ENCODE measurements at places on chromosomes 7 and 10.

GRCh38 chr10:55746002-55746401 lies 615.1 kb downstream of the ZWINT start:
- DNase-seq, result no peak

DNA sequence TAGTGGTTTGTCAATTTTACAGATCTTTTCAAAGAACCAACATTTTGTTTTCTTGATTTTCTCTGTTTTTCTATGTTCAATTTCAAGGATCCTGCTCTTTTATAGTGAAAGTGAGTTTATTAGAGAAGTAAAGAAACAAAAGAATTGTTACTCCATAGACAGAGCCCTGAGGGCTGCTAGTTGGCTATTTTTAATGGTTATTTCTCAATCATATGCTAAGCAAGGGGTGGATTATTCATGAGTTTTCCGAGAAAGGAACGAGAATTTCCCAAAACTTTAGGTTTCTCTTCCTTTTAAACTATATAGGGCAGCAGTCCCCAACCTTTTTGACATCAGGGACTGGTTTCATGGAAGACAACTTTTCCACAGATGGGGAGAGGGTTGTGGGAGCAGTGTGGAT lies 165.0 kb downstream of the CCSER2 start:
- DNase-seq, result no peak

DNA sequence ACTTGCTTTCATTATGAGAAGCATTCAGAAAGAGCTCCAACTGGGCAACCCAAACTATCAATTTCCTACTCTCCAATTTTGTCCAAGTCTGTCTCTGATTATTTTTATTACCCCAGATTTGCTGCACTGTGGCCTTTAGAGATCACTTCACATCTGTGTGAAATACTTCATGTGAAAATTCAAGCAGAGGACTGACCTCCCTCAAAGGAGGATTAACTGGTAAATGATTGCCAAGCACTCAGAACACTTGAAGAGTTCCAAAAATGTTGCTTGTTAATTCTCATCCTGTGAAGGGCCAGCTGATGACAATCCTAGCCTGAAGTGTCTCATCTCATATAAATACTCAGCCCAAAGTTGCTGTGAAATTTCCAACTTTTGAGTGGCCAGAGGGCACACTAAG lies 182.8 kb upstream of the DGKB start:
- no peak for DNase-seq

GRCh38 chr10:79482741-79483140 lies 29.6 kb upstream of the EIF5AL1 start:
- no peak for DNase-seq

GRCh38 chr10:28305553-28305952 lies 2.7 kb upstream of the MPP7 start:
- no peak for DNase-seq

DNA sequence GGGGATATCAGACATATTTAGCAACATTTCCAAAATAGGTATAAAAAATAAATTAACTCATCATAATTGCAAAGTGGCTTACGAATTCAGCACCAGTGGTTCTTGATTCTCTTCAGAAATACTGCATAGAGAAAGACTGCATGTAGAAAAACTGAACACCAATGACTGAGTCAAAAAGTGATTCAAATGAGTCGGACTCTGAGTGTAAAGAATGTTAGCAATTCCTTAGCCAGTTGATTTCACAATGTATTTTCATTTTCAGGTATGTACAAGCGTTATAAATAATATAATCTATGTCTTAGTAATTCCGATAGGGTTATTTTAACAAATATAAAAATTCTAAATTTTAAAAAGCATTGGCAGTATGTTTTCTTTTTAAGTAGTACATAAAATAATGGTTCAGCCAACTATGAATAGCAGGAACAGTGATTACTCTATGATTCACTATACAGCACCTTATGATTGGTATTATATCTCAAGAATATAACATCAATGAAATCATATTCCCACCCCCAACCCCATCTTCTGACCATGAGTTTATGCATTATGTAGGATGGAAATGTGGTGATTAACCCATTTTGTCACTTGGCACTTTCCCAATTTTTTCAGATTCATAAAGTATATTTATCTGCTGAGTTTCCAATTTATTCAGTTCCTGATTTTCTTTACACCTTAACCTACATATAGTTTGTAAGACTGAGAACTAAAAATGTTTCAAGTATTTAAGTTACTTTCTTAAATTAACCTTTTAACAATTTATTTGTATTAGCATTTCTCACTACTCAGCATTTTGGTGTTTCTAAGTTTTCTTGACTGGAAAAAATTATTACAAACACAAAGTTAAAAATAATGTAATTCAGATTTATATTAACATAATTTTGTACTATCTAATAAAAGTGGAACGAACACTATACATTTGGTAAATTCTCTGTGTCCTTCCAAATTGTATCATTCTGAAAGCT lies 33.9 kb downstream of the DNAJC1 start:
- DNase-seq, result no peak

GRCh38 chr10:58210160-58210559 lies 57.5 kb downstream of the IPMK start:
- DNase-seq, result no peak

DNA sequence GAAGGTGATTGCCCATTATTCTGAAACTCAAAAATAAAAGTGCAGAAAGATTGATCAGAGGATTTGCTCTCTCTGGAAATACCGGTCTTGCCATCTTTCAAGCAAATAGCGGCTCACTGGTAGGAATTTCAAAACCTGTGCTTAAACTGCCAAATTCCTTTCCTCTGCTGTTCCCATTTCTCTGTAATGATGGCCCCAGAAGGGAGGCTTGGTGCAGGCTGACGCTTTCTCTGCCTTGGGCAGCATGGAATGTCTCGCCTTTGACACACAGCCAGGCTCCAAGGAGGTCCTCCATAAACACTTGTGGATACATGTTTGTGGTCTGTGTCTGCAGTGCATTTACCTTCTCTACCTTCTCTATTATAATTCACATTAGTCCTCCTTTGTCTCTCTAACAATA lies 146.8 kb downstream of the HIBADH start:
- DNase-seq, result no peak

- no peak for DNase-seq
These were observed 1.7 kb upstream of the HOXA13 start for GRCh38 chr7:27201580-27202017.

DNA sequence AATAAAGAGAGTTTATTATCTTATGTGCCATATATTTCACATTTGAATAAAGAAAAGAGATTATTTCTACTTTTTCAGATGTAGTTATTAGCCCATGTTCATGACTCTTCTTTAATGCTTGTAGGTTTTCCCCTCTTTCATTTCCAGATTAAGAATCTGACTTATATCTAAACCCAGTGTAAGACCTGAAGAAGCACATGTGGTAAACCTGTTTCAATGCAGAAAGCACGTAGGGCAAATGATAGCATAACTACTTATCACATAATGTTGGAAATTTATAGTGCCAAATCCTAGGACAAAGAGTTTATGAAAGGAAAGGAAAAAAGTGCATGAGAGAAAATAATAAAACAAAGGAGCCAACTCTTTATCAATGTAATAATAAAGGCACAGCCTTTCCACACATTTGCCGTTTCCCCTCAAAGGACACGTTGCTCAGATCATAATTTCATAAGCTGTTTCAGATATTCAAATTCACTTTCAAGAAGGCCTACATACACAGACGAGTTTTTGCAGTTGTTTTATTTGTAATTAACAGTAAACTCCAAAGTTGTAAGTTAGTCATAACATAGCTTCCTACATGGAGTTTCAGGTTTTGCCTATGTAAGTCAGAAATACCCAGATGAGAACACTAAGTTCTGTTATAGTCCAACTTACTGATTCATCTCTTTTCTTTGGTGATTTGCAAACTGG lies 88.8 kb upstream of the MDFIC start:
- no peak for DNase-seq

GRCh38 chr10:4053940-4054339 lies 268.9 kb upstream of the KLF6 start:
- DNase-seq, result no peak

- DNase-seq, result no peak
These were observed 176.8 kb downstream of the PRKG1 start for GRCh38 chr10:51251110-51251509.

DNA sequence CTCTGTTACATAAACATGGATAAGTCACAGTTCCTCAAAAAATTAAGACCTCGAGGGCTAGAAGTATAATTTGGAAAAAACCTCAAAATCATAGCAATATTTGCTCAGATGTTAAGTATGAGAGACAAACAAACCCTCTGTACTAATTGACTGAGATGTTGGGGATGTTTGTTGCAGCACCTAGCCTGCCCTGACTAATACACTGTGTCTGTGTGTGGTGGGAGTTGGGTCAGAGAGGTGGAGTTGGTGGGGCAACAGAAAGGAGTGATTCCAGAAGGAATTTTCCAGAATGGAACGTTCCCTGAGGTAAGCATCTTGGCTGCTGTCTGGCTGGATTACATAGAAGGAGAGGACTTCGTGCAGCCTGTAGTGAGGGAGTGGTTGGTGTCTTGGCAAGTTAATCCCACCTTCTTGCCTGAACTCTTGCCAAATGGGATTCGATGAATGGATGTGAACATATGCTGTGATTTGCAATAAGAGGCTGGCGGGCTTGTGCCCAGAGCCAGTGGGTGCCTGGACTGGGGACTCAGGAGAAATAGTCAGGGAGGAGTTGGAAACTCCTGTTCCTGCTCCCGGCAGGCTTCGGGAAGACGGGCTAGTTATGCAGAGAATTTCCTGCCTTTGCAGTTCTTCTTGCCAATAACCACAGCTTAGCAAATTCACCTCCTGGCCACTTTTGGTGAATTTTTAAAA lies 9.3 kb upstream of the FAM180A start:
- no peak for DNase-seq

DNA sequence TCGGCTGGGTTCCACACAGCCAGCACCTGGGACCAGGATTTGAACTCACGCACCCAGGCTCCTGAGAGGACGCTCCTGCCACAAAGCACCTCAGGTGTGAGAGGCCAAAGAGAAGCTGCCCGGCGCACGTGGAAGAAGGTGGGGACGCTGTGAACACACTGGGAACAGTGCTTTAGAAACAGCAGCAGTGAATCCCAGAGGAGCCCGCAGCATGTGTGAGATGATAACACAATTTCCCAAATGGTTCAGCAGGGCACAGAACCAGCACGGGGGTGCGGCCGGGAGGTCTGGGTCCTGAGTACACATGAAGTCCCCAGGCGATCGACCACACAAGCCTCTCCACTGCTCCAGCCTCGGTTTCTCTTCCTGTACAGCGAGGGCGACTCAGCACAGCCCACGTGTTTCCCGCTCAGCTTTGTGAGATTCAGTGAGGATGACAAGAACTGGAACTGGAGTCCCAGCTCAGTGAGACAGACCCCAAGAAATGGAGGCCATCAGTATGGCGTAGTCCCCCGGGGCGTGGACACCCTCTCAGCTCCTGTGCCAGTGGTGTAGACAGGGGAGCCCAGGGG lies 188.3 kb downstream of the MAD1L1 start:
- DNase-seq, result no peak

DNA sequence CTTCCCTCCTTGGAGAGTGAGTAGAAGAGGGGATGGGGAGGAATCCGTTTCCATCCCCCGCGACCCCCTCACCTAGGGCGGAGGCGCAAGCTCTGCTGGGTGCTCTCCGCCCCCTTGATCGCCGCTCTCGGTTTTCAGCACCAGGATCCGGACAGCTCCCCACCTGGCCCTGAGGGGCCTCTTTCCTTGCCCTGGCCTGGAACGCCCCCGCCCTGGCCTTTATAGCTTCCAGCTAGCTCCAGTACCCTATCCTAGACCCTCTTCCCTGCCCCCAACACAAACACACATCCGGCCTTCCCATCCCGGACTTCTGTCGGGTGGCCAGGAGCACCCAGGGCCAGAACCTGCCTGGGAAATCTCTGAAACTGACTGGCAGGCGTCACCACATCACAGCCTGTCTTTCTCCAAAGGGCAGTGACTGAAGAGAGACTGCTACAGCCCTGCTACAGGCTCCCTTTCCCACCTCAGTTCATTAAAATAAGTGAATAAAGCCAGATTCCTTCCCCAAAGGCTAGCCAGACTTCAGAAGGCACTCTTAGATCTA lies 72.3 kb upstream of the LEP start:
- DNase-seq, result peak; percentile 93

GRCh38 chr10:53045315-53045714 lies 272.7 kb upstream of the MBL2 start:
- no peak for DNase-seq

GRCh38 chr10:93548376-93549071 lies 17.9 kb upstream of the FFAR4 start:
- DNase-seq, result no peak

GRCh38 chr7:139044813-139045794 lies 9.3 kb upstream of the ZC3HAV1L start:
- no peak for DNase-seq

DNA sequence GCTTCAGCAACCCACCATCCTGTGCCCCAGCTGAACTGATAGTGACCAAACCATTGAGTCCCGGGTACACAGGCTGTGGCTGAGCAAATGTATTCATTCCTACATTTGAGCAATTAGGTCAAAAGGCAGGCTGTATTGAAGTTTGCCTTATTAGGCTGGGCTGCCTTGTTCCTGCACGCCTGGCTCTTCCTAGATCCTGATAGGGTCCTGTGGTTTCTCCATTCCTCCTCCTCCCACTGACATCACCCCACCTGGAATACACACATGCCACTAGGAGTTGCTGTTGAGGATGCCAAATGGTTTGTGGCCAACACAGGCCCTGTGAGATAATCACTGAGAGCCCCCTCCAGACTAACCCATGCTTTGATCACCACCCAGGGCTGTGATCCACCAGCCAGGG lies 66.4 kb upstream of the FGFR2 start:
- DNase-seq, result no peak

DNA sequence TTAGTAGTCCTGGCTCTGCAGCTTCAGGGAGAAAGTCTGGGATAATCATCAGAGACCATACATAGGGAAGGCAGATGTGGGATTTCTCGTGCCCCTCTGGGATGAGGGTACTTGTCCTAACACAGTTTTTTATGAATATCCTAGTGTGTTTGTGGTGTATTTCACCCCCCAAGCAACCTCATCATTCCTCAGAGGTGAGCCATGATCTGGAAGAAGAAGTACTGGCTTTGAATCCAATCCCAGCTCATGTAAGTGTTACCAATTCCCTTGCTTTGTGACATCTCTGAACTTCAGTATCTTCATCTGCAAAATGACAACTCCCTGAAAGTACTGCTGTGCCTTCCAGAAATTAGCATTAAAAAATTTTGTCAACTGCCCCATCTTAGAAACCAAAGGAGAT lies 347.5 kb upstream of the ZMIZ1 start:
- no peak for DNase-seq

- no peak for DNase-seq
These were observed 38.1 kb upstream of the ANTXRL start for GRCh38 chr10:46248651-46249146.

- DNase-seq, result no peak
These were observed 2.1 kb downstream of the CAMK2G start for GRCh38 chr10:73872190-73872710.

GRCh38 chr10:117450940-117451339 lies 75.7 kb upstream of the PDZD8 start:
- DNase-seq, result no peak

DNA sequence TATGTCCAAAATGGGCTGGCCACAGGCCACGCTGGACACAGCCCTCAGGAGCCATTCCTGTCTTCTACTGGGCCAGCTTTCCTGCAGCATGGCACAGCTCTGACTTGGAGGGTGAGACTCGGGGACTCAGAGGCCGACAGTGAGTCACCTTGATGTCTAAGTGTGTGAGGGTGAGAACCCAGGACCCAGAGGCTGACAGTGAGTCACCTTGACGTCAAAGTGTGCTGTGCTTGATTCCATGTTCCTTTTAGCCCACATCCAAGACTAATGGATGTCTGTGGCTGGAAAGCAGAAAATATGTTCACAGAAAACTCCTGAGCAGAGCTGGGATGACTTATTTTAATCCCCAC lies 6.0 kb upstream of the FAM170B start:
- DNase-seq, result no peak

- DNase-seq, result no peak
These were observed 212.0 kb upstream of the IGFBP3 start for GRCh38 chr7:46133072-46133471.

GRCh38 chr10:102240467-102241031 lies 763 bp downstream of the PITX3 start:
- DNase-seq, result no peak

Measured in iPS-NIHi11 (cell line).